Prostate gland (tissue), 2 donors: ENCODE measurements at places on chromosomes 2 and 18.

DNA sequence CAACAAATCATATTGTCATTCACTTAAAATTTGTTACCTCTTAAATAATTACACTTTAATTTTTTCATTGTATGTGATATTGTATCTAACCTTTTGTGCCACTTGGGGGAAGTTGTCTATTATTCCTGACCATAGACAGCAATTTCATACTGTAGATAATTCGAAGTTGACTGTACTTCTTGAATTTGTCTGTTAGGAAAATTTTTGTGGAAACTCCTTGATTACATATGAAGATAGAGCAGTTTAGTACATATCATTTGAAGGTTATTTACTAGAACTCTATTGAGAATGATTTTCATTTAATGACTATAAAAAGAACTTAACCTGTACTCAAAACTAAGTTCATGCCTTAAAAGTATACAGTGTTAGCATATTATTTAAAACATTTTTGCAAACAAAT is 5.1 kb downstream of the DYNC1I2 start:
- DNase-seq = no peak

- no peak for DNase-seq
These were observed 184.4 kb upstream of the DOK6 start for GRCh38 chr18:69216321-69216720.

DNA sequence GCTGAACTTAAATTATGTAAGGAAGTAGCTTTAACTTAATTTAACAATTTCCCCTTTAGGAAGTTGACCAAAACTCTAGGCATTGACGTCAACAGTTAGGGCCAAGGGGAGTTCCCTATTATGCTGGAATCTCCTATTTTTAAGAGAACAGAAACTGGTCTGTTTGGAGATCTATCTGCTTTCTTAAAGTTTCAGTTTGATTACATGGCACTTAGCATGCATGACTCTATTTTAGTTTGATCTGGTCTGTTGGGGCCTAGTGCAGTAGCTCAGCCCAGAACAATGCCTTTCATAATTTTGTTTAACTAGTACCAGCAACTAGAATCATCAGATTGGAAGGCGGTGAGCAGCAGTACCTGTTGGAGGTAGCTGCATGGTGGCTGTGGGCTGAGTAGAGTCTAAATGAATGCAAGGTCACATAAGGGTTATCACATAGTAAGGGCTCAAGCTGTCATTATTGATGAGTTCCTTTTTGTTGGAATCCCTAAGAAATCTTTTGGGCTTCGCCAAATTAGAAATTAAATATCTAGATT is 60.5 kb upstream of the ZNG1B start:
- DNase-seq = no peak

DNA sequence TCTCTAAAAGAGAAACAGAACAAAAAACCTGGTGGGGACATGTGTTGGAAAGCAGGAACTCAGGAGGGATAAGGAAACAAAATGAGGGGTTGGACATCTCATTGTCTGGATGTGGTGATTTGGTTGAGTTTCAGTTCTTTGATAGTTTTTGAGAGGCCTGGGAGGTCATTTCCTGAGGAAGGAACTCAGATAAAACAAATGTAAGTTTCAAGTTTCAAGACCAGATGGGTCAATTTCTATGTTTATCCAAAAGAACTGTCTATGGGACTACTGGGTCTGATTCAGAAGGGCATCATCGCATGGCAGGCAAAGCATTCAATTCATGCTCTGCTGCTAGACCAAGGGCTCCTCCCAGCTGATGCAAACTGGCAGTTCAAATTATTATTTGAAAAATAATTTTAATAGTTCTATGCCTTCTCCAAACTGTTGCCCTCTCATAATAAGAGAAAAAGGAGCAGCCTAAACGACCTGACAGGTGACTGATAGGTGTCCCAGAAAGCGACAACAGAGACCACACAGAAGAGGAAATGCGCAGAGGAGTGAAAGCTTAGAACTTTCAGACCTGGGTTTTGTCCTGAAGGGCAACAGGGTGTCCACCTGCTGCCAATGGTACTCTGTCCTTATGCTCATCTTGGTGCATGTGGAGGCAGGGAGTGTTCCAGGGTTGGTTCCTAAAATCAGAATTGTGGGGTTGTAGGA is 39.3 kb upstream of the SH3RF3 start:
- DNase-seq = no peak

DNA sequence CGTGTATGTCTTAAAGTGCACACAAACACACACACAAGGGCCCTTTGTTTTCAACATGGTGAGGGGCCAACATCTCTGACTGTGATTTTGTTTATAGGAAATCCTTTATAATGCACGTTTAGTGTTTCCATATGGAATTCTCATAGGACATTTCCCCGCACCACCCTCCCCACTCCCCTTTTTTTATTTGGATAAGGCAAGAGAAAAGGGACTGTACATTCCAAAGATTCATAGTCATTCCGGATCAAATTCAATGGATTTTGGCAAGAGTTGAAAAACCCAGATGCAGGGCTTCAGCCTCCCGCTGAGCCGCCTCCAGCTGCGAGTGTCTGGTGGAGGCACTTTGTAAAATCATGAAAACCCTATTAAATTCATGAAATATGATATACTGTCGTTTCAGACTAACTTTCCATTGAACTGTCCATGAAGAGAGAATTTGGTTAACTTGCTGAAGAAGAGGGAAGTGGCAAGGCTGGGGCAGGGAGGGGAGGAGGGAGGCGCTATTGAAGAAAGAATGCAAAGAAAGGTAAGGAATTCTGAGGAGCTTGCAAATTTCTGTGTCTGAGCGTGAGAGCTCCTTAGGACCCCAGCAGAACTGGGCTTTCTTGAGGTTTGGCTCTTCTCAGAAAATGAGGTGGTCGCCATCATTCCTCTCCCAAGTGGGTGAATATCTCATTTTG is 25.8 kb upstream of the SLC14A2 start:
- no peak for DNase-seq

DNA sequence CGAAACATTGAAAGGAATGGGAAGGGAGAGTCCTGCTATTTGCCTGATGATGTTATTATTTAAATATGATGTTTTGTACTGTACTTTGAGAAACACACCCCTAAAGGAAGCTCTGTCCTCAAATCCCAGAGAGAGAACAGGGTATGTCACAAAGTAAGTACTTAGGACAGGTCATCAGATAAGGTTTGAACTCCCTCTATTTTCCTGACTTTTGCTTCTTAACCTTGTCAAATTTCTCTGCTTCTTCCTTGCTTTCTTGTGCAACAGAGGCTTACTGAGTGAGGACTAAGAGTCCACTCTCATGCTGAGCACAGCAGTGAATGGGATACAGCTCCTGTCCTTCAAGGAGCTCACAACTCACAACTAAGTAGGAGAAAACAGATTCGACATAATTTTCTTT is 3.7 kb downstream of the DGUOK start:
- no peak for DNase-seq

- no peak for DNase-seq
These were observed 360.2 kb downstream of the FSIP2 start for GRCh38 chr2:186098821-186099220.

- no peak for DNase-seq
These were observed 61.1 kb upstream of the LPIN2 start for GRCh38 chr18:3074087-3074486.
